Heart left ventricle (tissue), 16 donors: ENCODE measurements at places on chromosomes 12 and 14.

- H3K27me3 ChIP-seq = no peaks in the 10 kb centered on the region
- peak overlapping the region; percentile 55 for H3K4me3 ChIP-seq
- H3K27ac ChIP-seq = peak overlapping the region; percentile 79
- H3K36me3 ChIP-seq = no peaks in the 10 kb centered on the region
These were observed 795 bp downstream of the SMAGP start for GRCh38 chr12:51269174-51270066.

DNA sequence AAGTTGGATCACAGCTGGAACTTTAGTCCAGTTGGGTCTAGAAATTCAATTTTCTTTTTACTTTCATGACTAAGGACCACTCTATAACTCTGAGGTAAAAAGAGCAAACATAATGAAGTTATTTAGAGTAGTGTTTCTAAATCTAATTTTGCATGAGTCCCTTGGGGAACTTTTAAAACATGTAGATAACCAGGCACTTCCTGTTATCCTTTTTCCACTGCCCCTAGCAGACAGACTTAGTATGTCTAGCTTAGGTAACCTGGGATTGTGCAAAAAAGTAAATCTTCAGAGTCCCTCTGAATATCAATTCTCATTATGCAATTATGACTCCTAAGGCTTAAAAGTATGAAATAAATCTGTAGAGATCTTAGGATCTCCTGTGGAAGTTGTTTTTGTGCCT, 371.2 kb downstream of the DIO2 start:
- no peaks in the 10 kb centered on the region for H3K4me1 ChIP-seq
- no peak for DNase-seq
- no peaks in the 10 kb centered on the region for H3K36me3 ChIP-seq
- H3K27ac ChIP-seq = no peak overlapping the region
- no peaks in the 10 kb centered on the region for H3K27me3 ChIP-seq

DNA sequence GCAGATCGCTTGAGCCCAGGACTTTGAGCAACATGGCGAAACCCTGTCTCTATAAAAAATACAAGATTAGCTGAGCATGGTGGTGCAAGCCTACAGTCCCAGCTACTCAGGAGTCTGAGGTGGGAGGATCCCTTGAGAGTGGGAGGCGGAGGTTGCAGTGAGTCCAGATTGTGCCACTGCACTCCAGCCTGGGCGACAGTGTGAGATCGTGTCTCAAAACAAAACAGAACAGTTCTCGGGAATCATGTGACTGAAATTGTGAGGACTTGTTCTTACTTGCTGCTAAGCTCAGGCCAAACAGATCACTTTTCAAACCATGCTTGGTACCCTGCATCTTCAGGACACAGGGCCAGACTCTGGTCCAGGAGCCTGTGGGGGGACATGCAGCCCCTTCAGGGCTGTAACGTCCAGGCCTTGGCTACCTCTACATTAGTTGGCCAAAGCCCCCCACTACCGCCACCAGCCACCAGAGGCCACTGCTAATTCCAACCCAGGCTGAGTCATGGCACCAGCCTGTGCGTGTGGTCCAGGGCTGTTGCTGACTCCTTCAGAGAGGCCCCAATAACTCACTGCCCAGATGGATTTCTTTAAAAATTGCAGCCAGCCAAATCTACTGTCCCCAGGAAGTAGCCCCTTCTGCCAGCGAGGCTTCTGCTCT, 33.4 kb upstream of the SYNDIG1L start:
- no peaks in the 10 kb centered on the region for H3K4me1 ChIP-seq
- no peak overlapping the region for H3K4me3 ChIP-seq
- DNase-seq = no peak
- H3K27me3 ChIP-seq = no peaks in the 10 kb centered on the region
- H3K27ac ChIP-seq = no peak overlapping the region

DNA sequence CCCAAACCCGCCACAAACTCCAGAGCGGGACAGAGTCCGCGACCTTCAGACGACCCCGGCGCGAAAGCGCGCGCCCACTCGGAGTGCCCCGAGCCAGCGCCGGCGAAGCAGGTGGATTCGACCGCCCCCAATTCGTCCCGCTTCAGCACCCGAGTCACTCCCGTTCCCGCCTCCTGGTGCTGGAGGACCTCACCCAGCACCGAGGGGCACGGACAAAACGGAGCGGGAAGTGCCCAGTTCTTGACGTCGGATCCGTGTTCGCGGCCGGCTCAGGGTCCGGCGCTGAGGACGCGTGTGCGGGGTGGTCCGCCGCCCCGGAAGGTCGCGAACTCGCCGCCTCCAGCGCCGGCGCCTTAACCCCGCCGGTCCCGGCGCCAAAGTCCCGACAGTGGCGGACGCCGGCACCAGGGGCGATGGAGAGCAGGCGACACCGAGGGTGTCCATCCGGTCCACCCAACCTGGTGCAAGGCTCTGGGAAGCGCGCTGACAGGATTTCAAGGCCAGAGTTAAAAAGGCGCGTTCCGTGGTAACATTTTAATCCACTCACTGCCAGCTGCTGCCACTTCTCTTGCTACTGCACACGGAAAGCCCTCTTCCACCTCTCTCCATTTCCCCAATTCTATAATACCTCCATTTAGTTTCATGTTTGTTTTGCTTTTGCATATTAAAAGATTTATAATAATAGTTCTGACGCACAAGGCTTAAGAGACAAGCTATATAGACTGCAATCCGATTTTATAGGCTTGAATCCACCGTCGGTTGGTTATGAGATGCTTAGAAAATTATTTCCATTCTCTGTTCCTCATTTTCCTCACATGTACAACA, 240.0 kb upstream of the CPNE8 start:
- H3K27ac ChIP-seq = no peak overlapping the region
- peak overlapping the region; percentile 49 for H3K4me3 ChIP-seq
- H3K4me1 ChIP-seq = no peaks in the 10 kb centered on the region
- DNase-seq = peak; percentile 12
- H3K27me3 ChIP-seq = peaks cover 31% of the 10 kb centered on the region

DNA sequence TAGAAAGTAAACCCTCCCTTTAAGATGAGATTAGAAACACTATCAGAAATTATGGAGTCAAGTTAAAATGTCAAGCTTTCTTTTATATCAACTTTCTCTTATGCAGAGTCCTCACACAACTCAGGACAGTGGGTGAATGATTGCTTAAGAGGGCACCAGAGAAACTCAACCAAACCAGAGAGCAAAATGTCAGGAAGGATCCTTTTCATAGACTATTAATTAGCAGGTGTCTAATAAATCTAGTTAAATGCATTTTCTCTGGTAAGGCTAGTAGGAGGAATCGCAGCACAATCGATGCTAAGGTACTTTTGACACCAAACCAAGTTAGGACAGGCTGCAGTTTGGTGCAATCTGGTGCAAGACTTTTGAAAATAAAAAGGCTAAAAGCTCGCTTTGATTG, 614.7 kb upstream of the FOXG1 start:
- DNase-seq = no peak
- H3K36me3 ChIP-seq = no peaks in the 10 kb centered on the region
- H3K27me3 ChIP-seq = no peaks in the 10 kb centered on the region
- no peak overlapping the region for H3K27ac ChIP-seq
- no peaks in the 10 kb centered on the region for H3K4me1 ChIP-seq

- DNase-seq = no peak
- peak overlapping the region; percentile 88 for H3K27ac ChIP-seq
- peak overlapping the region; percentile 68 for H3K4me3 ChIP-seq
- peaks cover 78% of the 10 kb centered on the region for H3K4me1 ChIP-seq
- H3K27me3 ChIP-seq = no peaks in the 10 kb centered on the region
These were observed 2.8 kb downstream of the RAPGEF3 start for GRCh38 chr12:47755655-47756562.

- H3K27me3 ChIP-seq = no peaks in the 10 kb centered on the region
- H3K27ac ChIP-seq = no peak overlapping the region
- peaks cover under 1% of the 10 kb centered on the region for H3K4me1 ChIP-seq
- no peak overlapping the region for H3K4me3 ChIP-seq
- H3K36me3 ChIP-seq = no peaks in the 10 kb centered on the region
These were observed 293.7 kb downstream of the BTG1 start for GRCh38 chr12:91851741-91852477.

DNA sequence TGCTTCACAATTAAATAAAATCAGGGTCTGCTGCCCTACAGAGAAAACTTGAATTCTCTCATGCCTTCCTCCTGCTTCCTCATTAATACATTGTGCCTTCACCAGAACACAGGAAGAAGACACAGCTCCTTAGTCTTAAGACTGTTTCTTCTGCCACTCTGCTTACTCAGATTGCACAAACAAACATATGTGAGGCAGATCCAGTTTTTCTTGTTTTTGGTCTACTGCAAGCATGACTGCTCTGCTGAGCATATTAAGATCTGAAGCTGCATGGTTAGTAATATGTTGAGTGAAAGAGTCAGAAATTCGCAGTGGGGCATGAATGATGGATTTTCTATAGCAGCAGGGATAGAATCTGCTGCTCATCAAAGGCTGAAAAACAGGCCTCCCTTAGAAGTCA, 321.1 kb upstream of the STXBP6 start:
- H3K4me3 ChIP-seq = no peak overlapping the region
- no peak overlapping the region for H3K27ac ChIP-seq
- no peaks in the 10 kb centered on the region for H3K36me3 ChIP-seq
- H3K4me1 ChIP-seq = no peaks in the 10 kb centered on the region

- no peaks in the 10 kb centered on the region for H3K27me3 ChIP-seq
- peaks cover 15% of the 10 kb centered on the region for H3K4me1 ChIP-seq
- peak; percentile 66 for DNase-seq
- no peaks in the 10 kb centered on the region for H3K36me3 ChIP-seq
These were observed 126.1 kb upstream of the ARHGAP5 start for GRCh38 chr14:31950764-31951637.

GRCh38 chr12:13211859-13212664, 15.5 kb downstream of the EMP1 start:
- DNase-seq = peak; percentile 43
- peaks cover 49% of the 10 kb centered on the region for H3K4me1 ChIP-seq
- H3K4me3 ChIP-seq = no peak overlapping the region

- H3K27ac ChIP-seq = peak overlapping the region; percentile 66
- H3K4me1 ChIP-seq = peaks cover 20% of the 10 kb centered on the region
- DNase-seq = peak; percentile 33
These were observed 142.0 kb downstream of the PLXNC1 start for GRCh38 chr12:94290353-94290752.

DNA sequence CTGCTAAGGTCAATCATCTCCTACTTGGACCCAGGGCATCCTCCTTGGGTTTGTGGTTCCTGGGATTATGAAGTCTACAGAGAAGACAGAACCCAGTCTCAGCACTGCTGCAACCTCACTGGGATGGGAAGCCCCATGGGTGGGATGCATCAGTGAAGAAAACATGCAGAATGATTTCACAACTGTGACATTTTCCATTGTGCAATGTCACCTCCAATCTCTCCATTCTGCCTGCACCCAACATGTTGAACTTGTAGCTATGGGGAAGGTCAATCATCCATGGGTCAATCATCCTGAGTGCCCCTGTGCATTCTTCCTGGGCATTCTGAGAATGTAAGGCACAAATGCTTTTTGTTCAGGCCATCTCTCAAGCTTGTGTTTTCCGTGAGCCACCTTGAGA, 1004.4 kb upstream of the TMEM132C start:
- no peaks in the 10 kb centered on the region for H3K27me3 ChIP-seq
- no peaks in the 10 kb centered on the region for H3K4me1 ChIP-seq
- H3K27ac ChIP-seq = no peak overlapping the region
- no peaks in the 10 kb centered on the region for H3K36me3 ChIP-seq
- no peak for DNase-seq

- H3K36me3 ChIP-seq = no peaks in the 10 kb centered on the region
- no peak for DNase-seq
- peak overlapping the region; percentile 67 for H3K27ac ChIP-seq
- H3K4me1 ChIP-seq = peaks cover 23% of the 10 kb centered on the region
- peak overlapping the region; percentile 52 for H3K4me3 ChIP-seq
- H3K27me3 ChIP-seq = no peaks in the 10 kb centered on the region
These were observed 5.9 kb downstream of the LAG3 start for GRCh38 chr12:6778217-6778573.

DNA sequence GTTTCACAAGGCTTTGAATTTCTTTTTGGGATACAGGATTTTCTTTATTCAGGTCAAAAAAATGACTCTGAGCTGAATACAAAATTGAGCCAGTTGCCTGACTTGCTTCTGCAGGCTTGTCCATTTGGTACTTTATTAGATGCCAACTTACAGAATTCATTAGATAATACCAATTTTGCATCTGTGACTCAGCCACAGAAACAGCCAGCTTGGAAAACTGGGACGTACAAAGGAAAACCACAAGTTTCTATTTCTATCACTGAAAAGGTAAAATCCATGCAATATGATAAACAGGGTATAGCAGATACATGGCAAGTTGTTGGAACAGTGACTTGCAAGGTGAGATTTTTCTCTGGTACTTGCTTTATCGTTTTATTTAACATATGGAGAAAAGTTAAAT, 5.8 kb downstream of the AP5M1 start:
- no peaks in the 10 kb centered on the region for H3K36me3 ChIP-seq
- DNase-seq = no peak
- no peak overlapping the region for H3K4me3 ChIP-seq
- H3K4me1 ChIP-seq = peaks cover 25% of the 10 kb centered on the region
- H3K27me3 ChIP-seq = no peaks in the 10 kb centered on the region

DNA sequence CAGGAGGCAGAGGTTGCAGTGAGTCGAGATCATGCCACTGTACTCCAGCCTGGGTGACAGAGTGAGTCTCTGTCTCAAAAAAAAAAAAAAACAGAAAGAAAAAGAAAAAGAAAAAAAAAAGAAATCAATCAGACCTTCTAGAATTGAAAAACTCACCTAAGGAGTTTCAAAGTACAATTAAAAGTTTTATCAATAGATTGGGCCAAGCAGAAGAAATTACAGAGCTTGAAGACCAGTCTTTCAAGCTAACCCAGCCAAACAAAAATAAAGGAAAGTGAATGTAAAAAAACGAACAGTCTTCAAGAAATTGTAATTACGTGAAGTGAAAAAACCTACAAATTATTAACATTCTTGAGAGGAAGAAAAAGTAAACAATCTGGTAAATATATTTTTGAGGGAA, 93.0 kb downstream of the IPO8 start:
- DNase-seq = no peak
- no peak overlapping the region for H3K27ac ChIP-seq
- no peaks in the 10 kb centered on the region for H3K4me1 ChIP-seq
- no peak overlapping the region for H3K4me3 ChIP-seq
- no peaks in the 10 kb centered on the region for H3K27me3 ChIP-seq

- DNase-seq = no peak
- H3K27ac ChIP-seq = no peak overlapping the region
- H3K36me3 ChIP-seq = no peaks in the 10 kb centered on the region
- no peaks in the 10 kb centered on the region for H3K4me1 ChIP-seq
These were observed 14.3 kb upstream of the FBXW8 start for GRCh38 chr12:116896411-116896924.

DNA sequence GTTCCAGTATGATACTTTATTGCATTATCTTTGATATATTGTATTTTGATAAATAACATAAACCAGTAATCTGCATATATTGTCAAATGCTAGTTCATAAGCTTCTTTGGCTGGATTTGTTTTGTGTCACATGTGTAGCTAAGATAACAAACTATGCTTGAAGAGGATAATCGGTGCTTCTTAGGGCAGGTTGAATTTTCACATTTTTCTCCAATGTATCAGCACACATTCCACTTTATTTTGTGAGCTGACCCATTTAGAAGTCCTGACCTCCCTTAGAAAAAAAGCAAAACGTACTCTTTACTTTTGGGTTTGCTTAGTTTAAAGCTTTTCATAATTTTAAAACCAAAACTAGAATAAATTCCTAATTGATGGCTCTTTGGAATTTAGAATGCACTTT, 277.7 kb upstream of the DDHD1 start:
- H3K36me3 ChIP-seq = no peaks in the 10 kb centered on the region
- no peak overlapping the region for H3K4me3 ChIP-seq
- DNase-seq = no peak
- no peaks in the 10 kb centered on the region for H3K27me3 ChIP-seq
- no peak overlapping the region for H3K27ac ChIP-seq
